ENCODE measurements at places on chromosomes 2 and 18. TPM values are rescaled to one million over a fixed set of nuclear protein-coding genes. Genes with fewer than 3 reads are reported as not detected.

- no peaks in the 10 kb centered on the region for H3K27me3 ChIP-seq
- H3K4me1 ChIP-seq, result no peaks in the 10 kb centered on the region
- H3K27ac ChIP-seq, result no peak overlapping the region
- no peak overlapping the region for H3K4me3 ChIP-seq
These were observed 109.2 kb upstream of the GPC1 start for GRCh38 chr2:240326246-240326645.

- peaks cover 55% of the 10 kb centered on the region for H3K4me1 ChIP-seq
- no peak for DNase-seq
- H3K27me3 ChIP-seq, result no peaks in the 10 kb centered on the region
- H3K36me3 ChIP-seq, result no peaks in the 10 kb centered on the region
These were observed 177.1 kb upstream of the KLHL29 start for GRCh38 chr2:23207871-23208270.

G6PC2 gene
- not detected for total RNA-seq

DNA sequence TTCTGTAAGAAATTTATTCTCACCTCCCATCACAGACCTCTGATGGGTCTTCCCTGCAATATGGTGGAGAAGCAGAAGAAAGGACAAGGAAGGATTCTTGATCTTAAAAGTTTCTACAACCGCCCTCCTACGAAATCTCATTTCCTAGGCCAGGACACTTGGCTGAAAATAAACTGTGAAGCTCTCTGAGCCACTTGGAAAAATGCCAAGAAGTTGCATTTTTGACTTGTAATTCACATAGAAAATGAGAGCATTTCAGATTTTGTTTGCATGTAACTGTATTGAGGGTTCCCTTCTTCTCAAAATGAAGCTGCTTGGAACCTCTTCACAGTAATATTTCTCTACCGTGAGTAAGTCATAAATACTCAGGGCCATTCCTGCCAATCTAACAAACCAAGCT lies 458.3 kb upstream of the SLC14A2 start:
- H3K27me3 ChIP-seq, result no peaks in the 10 kb centered on the region
- no peak for DNase-seq
- H3K27ac ChIP-seq, result no peak overlapping the region
- H3K36me3 ChIP-seq, result no peaks in the 10 kb centered on the region
- H3K4me1 ChIP-seq, result no peaks in the 10 kb centered on the region

- H3K36me3 ChIP-seq, result no peaks in the 10 kb centered on the region
- DNase-seq, result no peak
- H3K4me3 ChIP-seq, result no peak overlapping the region
- H3K4me1 ChIP-seq, result peaks cover 12% of the 10 kb centered on the region
- no peaks in the 10 kb centered on the region for H3K27me3 ChIP-seq
These were observed 124.8 kb downstream of the LTBP1 start for GRCh38 chr2:33071591-33071990.

PCARE gene
- not detected for total RNA-seq

DNA sequence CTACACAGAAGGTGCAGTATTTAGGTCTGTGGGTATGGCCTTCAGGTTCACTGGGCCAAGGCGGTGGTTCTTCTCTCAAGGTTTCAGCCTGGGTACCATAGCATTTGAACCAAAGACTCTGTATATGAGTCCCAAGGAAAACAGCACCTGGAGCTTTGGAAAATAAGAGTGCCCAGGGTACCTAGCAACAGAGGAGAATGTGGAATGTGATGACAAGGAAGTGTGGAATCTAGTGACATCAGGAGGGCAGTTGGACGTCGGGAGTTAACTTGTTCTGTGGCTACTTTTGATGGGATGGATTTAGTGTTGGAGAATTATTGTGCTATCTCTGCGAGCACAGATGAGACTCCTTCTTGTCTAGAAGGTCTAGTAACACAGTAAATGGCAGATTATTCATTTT lies 201.2 kb downstream of the NOL4 start:
- no peak overlapping the region for H3K27ac ChIP-seq
- H3K4me3 ChIP-seq, result no peak overlapping the region

HTR2B gene
- total RNA-seq, result 0.99 TPM

DNA sequence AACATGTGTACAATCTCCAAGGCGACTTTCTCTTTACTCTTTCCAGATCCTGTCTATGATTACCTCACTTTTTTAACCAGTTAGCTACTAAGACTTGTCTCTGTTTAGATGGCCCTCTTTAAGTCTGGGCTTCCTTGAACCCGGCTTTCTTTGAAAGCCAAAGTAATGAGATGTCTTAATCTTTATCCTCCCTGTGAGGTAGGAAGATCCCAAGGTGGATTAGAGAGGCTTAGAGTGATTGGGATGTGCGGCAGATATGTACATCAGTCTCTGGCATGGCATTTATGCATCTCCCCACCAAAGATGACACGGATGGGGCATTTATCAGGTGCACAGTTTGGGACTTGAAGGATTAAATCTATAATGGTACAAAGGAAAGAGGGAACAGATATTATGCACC lies 186.3 kb downstream of the FSHR start:
- H3K4me3 ChIP-seq, result no peak overlapping the region
- no peaks in the 10 kb centered on the region for H3K27me3 ChIP-seq
- no peak for DNase-seq
- peaks cover 9% of the 10 kb centered on the region for H3K4me1 ChIP-seq

DNA sequence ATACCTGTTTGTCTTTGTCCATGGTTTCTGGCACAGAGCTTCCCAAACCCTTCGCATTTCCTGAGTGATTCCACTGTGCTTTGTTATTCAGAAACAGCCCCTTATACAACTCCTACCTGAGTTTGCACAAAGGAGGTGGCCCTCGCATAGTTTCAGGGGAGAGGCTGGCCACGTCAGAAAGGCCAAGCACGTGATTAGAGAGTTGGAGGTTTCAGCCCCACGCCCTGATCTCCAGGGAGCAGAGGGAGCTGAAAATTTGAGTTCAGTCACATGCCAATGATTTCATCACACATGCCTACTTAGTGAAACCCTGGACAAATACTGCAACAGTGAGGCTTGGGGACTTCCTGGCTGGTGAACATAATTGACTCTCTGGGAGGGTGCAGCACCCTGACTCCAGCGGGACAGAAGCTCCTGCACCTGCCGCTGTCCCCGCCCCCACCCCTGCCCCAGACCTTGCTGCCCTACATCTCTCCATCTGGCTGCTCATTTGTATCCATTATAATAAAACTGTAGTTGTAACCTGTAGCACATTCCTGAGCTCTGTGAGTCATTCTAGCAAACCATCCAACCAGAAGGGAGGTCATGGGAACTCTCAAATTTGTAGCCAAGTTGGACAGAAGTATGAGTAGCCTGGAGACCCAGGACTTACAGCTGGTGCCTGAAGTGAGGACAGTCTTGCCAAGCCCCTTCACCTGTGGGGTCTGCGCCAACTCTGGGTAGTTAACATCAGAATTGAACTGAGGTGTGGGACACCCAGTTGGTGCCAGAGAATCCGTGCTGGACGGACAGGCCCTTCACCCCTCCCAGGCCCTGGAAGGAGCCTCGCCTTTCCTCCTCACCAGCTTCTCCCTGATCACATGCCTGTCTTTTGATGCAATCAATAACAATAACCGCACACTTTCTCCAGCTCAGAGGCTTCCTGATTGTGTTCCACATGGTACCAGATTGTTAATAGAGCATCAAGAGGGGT lies 224.3 kb downstream of the ANAPC1 start:
- H3K4me3 ChIP-seq, result no peak overlapping the region
- peak; percentile 85 for DNase-seq
- peak overlapping the region; percentile 84 for H3K27ac ChIP-seq
- H3K27me3 ChIP-seq, result no peaks in the 10 kb centered on the region

- no peaks in the 10 kb centered on the region for H3K27me3 ChIP-seq
- no peak overlapping the region for H3K27ac ChIP-seq
- no peaks in the 10 kb centered on the region for H3K36me3 ChIP-seq
- DNase-seq, result no peak
- H3K4me3 ChIP-seq, result no peak overlapping the region
These were observed 219.3 kb downstream of the UXS1 start for GRCh38 chr2:105974812-105975211.

DNA sequence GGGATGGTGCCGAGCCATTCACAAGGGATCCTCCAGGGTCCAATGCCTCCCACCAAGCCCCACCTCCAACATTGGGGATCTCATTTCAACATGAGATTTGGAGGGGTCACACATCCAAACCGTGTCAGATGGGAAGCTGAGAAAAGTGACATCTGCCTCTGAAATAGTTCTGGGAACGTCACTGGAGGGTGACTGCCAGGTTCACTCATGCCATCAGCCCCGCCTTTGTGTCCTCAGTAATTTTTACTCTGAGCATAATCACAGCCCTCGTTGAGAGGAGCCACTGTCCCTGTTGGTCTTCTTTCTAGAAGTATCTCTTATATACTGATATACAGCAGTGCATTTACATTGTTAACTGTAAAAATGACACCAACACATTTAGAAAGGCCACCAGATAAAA lies 67.4 kb downstream of the KLHL29 start:
- no peak for DNase-seq
- no peaks in the 10 kb centered on the region for H3K4me1 ChIP-seq
- H3K27ac ChIP-seq, result no peak overlapping the region
- H3K4me3 ChIP-seq, result no peak overlapping the region
- no peaks in the 10 kb centered on the region for H3K27me3 ChIP-seq

DNA sequence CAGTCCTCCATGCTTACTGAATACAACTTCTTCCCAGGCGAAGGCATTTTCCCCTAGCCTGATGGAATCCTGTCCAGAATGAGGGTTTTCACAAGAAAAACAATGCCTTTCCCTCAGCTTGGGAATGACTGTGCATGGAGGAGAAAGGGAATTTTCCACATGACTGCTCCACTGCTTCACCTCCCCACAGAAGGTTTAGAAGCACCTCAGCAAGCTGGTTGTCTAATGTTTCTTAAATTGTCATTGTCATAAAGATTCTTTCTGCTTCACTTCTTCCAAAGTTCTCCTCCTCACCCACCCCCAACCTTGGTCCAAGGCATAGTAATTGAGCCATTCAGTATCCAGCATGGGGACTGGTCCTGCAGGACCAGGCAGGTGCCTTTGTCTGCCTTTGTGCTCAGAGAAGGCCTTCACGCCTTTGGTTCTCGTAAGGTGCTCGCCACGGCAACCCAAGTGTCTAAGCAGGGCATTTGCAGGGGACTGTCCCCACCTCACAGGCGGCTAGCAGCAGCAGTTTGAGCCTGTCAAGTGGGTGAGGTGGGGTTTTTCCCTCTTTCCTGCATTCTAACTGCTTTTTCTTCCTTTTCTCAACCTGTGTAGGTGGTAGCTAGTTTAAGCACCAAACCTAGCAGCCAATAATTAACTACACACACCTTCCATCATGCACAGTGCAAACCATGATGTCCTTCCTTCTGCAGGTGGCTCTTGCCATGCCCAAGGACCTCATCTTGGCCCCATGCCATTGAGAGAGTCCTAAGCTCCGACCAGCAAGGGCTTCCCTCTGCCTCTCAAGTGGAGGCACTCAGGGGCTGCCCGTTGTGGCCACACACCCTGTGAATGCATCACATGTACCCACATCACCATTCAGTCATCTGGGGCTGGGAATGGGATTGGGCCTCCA lies 65.7 kb upstream of the BCL2L11 start:
- no peak for DNase-seq
- no peaks in the 10 kb centered on the region for H3K4me1 ChIP-seq
- H3K27ac ChIP-seq, result no peak overlapping the region

DNA sequence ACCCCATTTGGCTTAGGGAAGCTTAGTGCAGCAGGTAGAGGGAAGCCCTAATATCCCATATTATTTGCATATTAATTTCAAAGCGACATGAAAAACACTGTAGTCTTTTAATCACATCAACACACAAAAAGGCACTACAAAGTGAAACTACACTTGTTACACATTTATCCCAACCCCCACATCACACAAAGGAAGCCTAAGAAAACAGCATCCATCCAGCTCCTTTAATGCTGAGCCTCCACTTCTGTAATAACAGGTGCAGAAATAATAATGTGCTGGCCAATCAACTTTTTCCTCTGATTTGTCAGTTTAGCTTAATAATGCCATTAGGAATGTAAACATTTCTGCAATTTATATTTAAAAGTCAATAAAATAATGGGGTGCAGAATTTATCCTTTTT lies 274.0 kb downstream of the TCF4 start:
- no peak overlapping the region for H3K4me3 ChIP-seq
- DNase-seq, result no peak
- H3K36me3 ChIP-seq, result no peaks in the 10 kb centered on the region
- H3K27ac ChIP-seq, result no peak overlapping the region

GRCh38 chr2:196985511-196986183 lies 59.1 kb upstream of the PGAP1 start:
- H3K27me3 ChIP-seq, result no peaks in the 10 kb centered on the region
- H3K36me3 ChIP-seq, result no peaks in the 10 kb centered on the region
- H3K4me3 ChIP-seq, result no peak overlapping the region
- no peak overlapping the region for H3K27ac ChIP-seq
- H3K4me1 ChIP-seq, result no peaks in the 10 kb centered on the region

DNA sequence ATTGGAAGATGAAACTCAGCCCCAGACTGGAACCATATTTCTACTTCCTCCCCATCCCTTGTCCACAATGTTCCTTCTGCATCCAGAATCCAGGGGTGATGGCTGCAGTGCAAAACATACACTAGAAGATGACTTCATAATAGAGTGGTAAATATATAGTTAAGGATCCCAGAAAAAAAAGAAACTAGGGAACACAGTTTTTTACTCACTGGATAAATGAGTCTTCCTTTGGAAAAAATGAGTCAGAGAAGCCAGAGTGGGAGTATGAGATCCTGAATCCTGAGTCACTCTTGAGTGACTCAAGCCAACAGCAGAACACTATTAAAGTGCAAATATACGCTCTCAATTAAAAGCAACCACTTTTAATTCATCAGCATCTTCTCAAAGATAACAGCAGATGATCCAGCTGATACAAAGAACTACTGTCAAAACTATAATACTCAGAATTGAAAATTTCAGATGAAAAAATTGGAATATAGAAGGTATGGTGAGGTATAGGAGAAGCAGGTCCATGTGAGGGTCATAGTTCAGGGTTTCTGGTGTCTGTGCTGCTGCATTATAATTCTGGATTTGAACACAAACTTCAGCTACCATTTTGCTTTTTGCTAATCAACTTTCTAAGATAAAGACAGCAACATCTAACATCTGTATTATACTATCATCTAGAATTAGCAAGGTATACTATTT lies 987.2 kb upstream of the CDH2 start:
- DNase-seq, result no peak
- H3K4me1 ChIP-seq, result no peaks in the 10 kb centered on the region
